Psoas muscle (tissue), 8 donors: ENCODE measurements at places on chromosomes 2 and 18. TPM values are rescaled to one million over a fixed set of nuclear protein-coding genes. Genes with fewer than 3 reads are reported as not detected.

TMEM127 gene
- 39.9 TPM for polyA plus RNA-seq

UGT1A9 gene
- not detected for polyA plus RNA-seq

CFC1 gene
- polyA plus RNA-seq, result not detected

DNA sequence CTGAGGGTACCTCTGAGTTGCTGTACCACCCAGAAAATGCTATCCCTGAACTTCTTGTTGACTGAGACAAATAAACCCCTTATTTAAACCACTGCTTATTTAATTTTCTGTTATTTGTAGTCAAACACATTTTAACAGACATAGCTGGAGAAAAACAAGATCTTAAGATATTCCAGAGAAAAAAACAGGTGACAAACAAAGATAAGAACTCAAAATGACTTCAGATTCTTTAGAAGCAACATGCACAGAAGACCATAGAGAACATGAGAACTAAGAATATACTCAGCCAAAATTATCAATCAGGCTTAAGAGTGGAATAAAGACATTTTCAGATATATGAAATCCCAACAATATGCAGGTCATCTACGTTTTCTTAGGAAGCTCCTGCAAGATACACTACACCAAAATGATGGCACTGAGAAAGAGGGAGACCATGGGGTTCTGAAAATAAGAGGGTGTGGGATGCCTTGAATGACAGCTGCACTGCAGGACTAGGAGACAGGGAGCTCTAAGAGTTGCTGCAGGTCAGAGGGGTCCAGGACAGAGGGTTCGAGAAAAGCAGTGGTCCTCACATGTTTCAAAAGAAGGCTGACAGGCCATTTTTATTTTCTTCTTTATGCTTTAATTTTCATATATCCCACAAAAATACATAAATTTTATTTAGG is 38.4 kb downstream of the ADAM17 start:
- no peak for DNase-seq
- H3K27me3 ChIP-seq, result no peaks in the 10 kb centered on the region
- no peak overlapping the region for H3K4me3 ChIP-seq
- no peak overlapping the region for H3K27ac ChIP-seq
- H3K36me3 ChIP-seq, result peaks cover 92% of the 10 kb centered on the region

DNA sequence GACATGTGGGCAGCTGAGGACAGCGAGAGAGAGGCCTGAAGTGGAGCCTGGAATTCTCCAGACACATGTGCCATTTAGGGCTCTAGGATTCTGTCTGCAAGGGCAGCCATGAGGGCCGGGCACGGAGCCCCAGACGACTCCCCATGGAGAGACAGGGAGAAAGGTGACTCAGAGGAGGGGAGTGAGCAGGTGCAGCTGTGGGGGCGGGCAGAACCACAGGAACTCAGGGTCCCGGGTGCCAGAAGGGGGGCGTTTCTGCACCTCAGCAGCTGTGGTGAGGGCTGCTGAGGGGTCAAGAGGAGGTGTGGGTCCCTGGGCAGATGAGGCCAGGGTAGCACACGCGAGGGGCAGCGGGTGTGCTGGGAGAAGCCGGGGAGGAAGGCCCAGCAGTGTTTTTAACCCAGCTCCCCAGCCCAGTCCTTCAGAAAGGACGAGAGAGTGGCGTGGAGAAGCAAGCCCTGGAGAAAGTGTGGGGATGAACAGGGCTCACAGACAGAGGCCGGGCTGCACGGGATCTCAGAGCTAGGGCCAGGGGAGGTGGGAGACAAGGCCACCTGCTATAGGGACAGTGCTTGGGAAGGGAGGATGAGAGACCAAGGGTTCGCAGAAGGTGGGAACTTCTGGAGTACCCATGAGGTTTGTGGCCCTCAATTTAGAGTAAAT is 7.6 kb downstream of the GPR17 start:
- H3K36me3 ChIP-seq, result no peaks in the 10 kb centered on the region
- H3K27ac ChIP-seq, result no peak overlapping the region
- no peaks in the 10 kb centered on the region for H3K27me3 ChIP-seq
- no peak overlapping the region for H3K4me3 ChIP-seq
